ENCODE measurements at places on chromosomes 1 and 21. TPM values are rescaled to one million over a fixed set of nuclear protein-coding genes. Genes with fewer than 3 reads are reported as not detected.
A peak's percentile ranks its signal among the peaks of the same experiment; 100 is the strongest.

DNA sequence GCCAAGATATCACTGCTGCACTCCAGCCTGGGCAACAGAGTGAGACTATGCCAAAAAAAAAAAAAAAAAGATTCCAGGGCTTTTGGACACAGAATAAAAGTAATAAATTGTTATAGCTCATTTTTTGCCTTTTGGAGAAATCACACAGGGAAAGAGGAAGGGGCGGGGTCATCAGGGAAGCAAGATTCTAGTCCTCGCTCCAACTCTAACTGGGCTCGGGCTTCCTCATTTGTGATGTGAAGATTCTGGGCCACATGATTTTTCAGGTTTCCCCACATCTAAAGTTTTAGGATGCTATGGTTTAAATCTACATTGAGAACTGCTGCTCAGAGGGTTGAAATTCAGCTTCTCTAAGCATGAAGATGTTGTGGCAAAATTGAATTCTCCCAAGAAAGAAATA is 179.3 kb upstream of the PLXNA2 start:
- DNase-seq = no peak

DNA sequence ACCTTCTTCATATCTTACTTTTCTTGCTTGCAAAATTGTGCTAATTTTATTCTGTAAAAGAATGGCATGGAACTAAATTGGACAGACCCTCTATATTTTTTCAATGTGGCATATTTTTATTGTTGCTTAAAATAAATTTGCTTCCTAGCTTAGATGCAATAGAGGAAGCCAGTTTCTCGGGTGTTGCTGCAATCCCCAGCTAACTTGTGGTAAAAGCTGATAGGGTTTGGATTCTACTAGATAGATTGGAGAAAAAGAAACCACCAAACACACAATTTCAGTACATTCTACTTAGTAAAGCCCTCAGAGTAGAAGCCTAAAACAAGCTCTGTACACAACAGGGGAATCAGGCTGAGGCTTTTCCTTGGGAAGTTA is 49.5 kb upstream of the GCLM start:
- no peak for DNase-seq

DNA sequence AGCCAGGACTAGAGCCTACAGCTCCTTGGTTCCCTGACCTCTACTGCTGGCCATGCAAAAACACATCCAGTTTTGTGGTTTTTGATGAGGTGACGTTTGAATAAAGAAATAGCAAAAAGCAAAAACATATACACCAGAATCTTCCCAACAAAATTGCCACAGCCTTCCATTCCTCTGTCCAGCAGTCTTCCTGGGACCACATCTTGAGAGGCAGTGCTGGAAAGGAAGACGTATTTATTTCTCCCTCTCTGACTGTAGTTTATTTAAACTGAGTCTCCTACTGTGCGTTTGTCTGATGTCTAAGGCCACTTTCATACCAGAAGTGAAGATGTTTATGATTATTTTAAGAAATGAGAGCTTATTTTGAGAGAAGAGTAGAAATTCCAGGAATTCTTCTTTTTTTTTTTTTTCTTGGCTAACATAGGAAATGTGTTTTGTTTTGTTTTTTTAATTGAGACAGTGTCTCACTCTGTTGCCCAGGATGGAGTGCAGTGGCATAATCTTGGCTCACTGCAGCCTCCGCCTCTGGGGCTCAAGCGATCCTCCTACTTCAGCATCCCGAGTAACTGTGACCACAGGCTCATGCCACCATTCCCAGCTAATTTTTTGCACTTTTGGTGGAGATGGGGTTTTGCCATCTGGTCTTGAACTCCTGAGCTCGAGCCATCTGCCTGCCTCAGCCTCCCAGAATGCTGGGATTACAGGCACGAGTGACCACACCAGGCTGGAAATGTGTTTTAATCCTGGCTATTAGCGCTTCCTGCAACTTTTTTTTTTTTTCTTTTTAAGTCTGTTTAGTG is 118.5 kb downstream of the ITSN1 start:
- peak; percentile 86 for DNase-seq

GRCh38 chr1:97271916-97272788 is 550.6 kb downstream of the PTBP2 start:
- DNase-seq = no peak

DNA sequence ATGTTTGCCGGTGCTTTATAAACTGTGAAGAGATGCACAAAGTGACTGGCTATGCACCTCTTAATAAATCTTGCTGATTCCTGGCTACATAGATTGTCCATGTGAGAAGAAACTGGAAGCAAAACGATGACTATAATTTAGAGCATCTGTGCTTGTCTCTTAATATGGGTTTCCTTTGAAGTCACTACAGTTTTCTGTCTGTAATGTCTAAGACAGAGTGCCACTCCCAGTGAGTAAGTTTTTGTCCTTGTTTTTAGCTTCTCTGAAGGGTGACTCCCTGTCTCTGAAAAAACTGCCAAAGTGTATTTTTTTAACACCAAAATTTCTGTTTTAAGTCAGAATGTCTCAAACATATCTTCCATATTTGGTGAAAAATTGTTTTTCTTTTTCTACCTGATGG is 175.1 kb downstream of the FASLG start:
- no peak for DNase-seq

DNA sequence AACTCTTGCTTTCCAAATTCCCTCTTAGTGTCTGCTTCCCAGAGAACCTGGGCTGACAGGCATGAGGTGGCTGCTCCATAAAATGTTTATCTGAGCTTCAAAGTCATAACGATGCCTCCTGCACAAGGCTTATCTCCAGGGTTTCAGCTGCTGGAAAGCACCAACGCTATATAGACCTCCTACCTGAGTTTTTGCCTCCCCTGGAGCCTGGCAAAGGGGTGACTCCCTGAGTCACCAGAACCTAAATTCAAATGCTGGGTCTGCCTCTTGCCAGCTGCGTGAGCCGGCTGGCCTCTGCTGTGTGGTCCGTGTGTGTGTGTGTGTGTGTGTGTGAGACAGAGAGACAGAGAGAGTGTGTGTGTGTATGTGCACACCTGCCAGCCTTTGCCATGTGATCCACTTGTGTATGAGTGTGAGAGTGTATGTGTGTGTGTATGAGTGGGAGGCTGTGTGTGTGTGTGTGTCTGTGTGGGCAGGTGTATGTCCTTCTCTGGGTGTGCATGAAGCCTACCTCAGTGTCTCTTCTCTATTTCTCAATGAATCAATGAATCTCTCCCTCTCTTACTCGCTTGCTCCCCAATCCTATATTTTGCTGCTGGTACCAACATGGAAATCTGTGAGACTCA is 714.9 kb downstream of the MATN1 start:
- no peak for DNase-seq

GRCh38 chr1:77394166-77394565 is 112.3 kb downstream of the AK5 start:
- DNase-seq = peak; percentile 76

DNA sequence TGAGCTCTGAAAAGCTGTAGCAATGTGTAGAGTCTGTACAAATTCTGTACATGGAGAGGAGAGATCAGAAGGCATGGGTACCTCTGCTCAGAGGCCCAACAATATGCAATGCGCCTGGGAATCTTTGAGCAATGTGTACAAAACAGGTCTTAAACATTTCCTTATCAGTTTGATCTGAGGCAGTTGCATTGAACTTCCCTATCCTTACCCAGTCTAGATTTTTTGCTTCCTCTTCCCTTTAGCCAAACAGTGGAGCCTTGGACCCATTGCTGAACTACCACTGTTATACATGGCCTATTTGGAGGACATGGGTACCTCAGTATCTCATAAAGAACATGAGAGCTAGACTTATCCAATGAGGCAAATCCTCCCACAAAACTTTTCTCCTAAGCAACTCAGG is 12.6 kb upstream of the MNDA start:
- no peak for DNase-seq

- no peak for DNase-seq
These were observed 22.0 kb downstream of the COA6 start for GRCh38 chr1:234395297-234395696.

GRCh38 chr1:99177465-99177864 is 86.8 kb upstream of the PLPPR4 start:
- DNase-seq = no peak

- no peak for DNase-seq
These were observed 658 bp downstream of the UBXN11 start for GRCh38 chr1:26305667-26306289.

- DNase-seq = no peak
These were observed 5.0 kb downstream of the RAP1GAP start for GRCh38 chr1:21663951-21664805.

- DNase-seq = no peak
These were observed 181.2 kb downstream of the BRINP3 start for GRCh38 chr1:190296453-190296852.

DNA sequence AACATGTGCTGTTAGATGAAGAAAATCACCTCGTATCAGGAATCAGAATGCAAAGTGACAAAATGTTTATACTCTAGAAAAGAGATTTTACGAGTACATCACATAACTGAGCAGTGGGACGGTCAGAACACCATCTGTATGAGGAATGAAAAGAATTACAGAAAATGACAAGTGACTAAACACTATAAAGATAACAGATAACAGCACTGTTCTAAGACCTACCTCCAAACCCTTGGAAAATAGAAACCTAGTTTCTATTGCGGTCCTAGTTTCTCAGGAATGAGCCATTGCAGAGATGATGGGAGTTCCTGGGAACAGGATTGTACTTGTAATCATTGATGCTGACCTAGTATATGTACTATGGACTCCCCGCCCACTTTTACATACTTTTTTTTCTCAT is 839.4 kb upstream of the ADAMTS5 start:
- peak; percentile 23 for DNase-seq

The PTPRF gene
- polyA plus RNA-seq = 92.3 TPM

The S100A6 gene
- polyA plus RNA-seq = 2,394 TPM

The SLC45A1 gene
- polyA plus RNA-seq = 3.1 TPM

The PLOD1 gene
- 635 TPM for polyA plus RNA-seq

The RPE65 gene
- not detected for polyA plus RNA-seq

The OR10J1 gene
- not detected for polyA plus RNA-seq

The KRTAP13-2 gene
- not detected for polyA plus RNA-seq

All from IMR-90 (cell line).